Aortic smooth muscle cell (primary cell): ENCODE measurements at places on chromosomes 5 and 9. TPM values are rescaled to one million over a fixed set of nuclear protein-coding genes. Genes with fewer than 3 reads are reported as not detected.

Gene ST8SIA4
- 0.19 and 0.26 TPM in 2 replicates for total RNA-seq

Gene MAMDC2
- 2.5 and 2.6 TPM in 2 replicates for total RNA-seq

Gene EIF4E1B
- total RNA-seq: not detected in 2 replicates

Gene PCDHAC1
- total RNA-seq: 0.06 and 0.13 TPM in 2 replicates

Gene MAP1B
- 135 and 251 TPM in 2 replicates for total RNA-seq
